NCI-H2081 treated with DMSO at 0.1 percent for 48 hours (cell line): ENCODE measurements at places on chromosomes 4 and X.
A peak's percentile ranks its signal among the peaks of the same experiment; 100 is the strongest.

- DNase-seq, result no peak
Observed at GRCh38 chr4:156100651-156101050, 147.0 kb upstream of the CTSO start.

DNA sequence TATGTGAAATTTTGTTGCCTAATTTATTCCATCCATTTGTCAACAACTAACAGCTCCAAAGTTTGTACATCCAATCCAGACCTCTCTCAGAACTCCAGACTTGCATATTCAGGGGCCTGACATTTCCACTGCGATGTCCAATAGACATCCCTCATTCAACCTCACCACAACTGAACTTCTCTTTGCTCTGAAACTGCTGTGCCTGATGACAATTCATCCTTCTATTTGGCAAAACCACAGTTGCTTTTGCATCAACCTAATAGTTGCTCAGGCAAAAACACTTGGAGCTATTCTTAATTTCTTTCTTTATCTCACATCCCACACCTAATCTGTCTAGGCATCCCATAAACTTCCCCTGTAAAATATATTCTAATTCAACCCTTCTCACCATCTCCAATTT, 56.5 kb downstream of the ANTXR2 start:
- DNase-seq, result no peak

GRCh38 chr4:54149323-54149722, 49.4 kb downstream of the GSX2 start:
- no peak for DNase-seq

GRCh38 chr4:109211671-109212070, 90.8 kb downstream of the COL25A1 start:
- DNase-seq, result no peak

DNA sequence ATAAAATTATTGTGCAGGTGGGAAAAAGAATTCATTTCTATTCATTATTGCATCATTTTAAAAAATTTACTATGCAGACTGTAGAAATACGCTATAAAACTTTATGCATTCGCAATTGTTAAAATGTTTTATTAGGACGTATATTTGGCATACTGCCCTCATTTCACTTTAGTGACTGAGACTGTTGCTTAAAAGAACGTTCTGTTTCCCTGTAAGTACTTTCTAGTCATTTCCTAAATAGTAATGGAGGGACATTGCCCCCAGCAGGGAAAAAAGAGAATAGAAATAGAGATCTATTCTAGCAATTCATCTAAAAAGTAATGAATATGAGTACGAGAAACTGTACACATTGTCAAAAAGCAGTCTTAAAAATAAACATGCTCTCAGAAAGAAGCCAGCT, 1295.8 kb upstream of the TENM3 start:
- DNase-seq, result peak; percentile 56

DNA sequence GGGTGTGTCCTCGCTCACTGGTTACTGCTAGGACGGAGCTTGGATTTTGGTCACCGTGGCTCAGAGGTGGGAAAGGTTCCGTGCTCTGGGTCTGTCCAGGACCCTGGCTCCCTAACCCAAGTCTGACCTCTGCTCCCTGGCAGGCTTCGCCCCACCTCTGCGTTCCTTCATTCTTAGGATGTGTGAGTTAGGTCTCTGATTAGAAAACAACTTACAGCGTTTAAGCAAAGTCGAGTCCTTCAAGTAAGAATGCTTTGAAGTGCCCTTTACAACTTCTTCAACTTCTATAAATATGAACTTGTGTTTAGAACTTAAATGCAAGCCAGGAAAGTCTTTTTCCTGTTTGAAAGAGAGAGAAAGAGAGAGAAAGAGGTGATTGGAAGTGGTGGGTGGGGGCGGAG, 891 bp downstream of the TLR2 start:
- no peak for DNase-seq

- DNase-seq, result no peak
Observed at GRCh38 chrX:131617182-131617581, 73.3 kb downstream of the OR13H1 start.

- no peak for DNase-seq
Observed at GRCh38 chr4:100360211-100360610, 157.6 kb downstream of the EMCN start.

GRCh38 chrX:106278951-106279350, 110.8 kb downstream of the PWWP3B start:
- DNase-seq, result no peak

DNA sequence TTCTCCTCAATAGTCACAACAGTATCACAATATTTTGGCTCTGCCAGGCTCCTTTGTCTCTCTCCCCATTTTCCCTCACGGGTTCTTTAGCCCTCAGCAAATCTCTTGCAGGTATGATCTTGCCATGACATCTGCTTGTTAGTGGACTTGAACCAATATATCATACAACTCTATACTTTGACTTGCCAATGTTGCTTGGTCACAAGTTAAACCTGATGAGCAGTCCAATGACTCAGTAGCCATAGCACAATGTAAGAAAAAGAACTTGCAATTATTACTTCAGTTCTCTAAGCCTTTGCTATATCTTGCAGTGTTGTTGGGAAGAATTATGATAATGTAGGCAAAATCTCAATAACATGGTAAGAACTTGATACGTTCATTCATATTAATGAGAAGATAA, 174.6 kb upstream of the NRK start:
- DNase-seq, result no peak

- DNase-seq, result no peak
Observed at GRCh38 chrX:103513476-103514108, 5.7 kb downstream of the RAB40A start.

DNA sequence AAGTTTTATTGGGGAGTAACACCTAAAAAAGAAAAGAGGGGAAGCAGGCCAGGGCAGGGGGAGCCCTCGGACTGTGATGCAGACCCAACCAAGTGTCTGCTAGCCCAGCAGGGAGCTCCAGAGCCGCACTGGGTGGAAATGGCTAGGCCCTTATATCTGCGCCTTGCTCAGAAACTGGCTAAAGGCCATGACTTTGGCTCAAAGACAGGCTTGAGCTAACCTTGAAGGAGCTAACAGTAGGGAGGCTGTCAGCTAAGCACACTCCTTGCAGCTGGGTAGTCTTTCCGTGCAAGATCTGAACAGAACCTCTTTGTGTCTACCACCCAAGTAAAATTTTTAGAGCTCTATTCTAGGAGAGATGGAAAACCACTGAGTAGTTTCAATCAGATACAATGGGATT, 43.0 kb downstream of the SEPSECS start:
- DNase-seq, result no peak

DNA sequence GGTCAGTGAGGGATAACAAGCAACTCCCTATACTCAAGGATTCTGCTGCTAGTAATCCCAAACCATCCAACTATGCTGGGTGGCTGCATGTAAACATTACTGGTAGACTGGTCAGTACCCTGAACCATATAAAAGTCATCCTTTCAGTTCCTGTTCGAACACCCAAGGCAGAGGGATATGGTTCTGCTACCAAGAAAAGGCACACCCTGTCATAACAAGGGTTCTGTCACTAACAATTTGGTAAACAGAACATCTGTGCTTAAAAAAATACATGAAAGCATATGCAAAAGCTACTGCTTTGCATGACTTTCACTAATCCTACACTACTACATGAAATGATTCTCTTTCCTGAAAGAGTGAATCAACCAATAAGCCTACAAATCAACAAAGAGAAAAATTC, 76.8 kb upstream of the MCF2 start:
- DNase-seq, result no peak

- DNase-seq, result no peak
Observed at GRCh38 chr4:113065629-113066028, 16.2 kb downstream of the ANK2 start.

- DNase-seq, result no peak
Observed at GRCh38 chrX:906586-906985, 276.0 kb downstream of the SHOX start.

- DNase-seq, result no peak
Observed at GRCh38 chr4:13704761-13705160, 77.2 kb upstream of the BOD1L1 start.

DNA sequence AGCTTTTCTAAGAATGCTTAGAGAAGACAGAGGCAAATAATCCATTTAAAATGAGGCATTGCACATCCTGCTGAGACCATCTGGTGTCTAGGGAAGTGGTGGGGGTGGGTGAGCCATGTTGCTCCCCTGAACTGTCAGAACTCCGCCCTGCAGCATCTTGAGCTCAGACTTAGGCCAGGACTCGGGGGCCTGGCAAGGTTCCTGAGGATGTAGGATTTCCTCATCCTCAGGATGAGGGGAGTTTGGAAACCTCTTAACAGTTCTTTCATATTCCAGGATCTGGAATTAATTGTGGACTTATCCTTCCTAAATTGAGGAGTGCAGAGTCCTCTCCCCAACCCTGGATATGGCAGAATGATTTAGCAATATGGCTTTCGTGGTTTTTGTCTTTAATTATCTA, 6.6 kb downstream of the TLL1 start:
- DNase-seq, result no peak

DNA sequence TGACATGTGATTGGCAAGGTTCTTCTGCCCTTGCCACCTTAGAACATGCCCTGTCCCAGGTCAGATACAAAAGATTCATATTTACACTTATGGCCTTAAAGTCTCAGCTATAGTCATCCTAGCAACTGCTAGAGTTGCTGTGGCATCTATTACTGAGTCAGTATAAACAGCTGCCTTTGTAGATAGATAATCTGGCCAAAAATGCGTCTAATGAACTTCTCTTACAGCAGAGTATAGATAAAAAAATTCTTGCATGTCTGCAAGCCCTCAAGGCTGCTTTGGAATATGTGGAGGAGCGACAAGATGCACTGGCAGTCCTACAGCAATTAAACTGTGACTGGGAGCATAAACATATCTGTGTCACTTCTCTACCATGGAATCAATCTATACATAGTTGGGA, 1209.7 kb upstream of the PABPC4L start:
- no peak for DNase-seq

GRCh38 chrX:14832151-14832550, 40.7 kb downstream of the FANCB start:
- no peak for DNase-seq

- DNase-seq, result no peak
Observed at GRCh38 chrX:50117476-50117875, 83.3 kb downstream of the AKAP4 start.

DNA sequence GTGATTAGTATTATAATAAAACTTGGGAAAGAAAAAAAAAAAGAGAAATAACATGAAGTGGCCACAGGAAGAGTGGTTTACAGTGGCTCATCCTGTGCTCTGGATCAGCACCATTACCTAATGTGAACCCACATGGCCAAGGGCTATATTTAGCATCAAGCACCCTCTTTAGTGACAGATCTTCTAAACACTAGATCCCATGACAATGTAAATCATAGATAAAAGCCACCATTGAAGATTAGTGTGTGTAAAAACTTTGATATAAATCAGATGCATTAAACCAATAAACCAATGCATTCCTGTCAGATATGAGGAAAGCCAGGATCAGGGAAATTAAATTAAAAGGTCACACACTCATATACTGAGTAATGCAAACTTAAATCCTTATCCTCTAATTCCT, 400.6 kb upstream of the MAGEB18 start:
- DNase-seq, result no peak

- DNase-seq, result no peak
Observed at GRCh38 chr4:74516303-74516702, 71.4 kb downstream of the AREG start.

GRCh38 chr4:52853351-52853750, 8.8 kb upstream of the RASL11B start:
- DNase-seq, result no peak

DNA sequence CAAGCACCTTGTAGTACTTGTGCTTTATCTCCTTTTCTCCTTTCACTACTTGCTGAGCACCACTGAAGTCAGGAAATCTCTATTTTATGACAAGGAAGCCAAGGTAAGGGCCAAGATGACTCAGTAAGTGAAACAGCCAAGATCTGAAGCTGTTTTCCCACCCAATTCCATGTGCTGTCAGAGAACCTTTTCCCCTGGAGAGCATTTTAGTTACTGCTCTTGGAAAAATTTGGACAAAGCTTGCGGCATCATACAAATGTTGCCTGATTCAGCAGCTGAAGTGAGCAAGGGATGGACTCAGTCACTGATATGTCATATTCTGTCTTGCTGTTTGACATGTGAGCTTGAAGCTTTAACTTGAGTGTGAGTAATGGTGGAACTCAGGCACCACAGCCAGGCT, 391.4 kb downstream of the RAB28 start:
- no peak for DNase-seq

DNA sequence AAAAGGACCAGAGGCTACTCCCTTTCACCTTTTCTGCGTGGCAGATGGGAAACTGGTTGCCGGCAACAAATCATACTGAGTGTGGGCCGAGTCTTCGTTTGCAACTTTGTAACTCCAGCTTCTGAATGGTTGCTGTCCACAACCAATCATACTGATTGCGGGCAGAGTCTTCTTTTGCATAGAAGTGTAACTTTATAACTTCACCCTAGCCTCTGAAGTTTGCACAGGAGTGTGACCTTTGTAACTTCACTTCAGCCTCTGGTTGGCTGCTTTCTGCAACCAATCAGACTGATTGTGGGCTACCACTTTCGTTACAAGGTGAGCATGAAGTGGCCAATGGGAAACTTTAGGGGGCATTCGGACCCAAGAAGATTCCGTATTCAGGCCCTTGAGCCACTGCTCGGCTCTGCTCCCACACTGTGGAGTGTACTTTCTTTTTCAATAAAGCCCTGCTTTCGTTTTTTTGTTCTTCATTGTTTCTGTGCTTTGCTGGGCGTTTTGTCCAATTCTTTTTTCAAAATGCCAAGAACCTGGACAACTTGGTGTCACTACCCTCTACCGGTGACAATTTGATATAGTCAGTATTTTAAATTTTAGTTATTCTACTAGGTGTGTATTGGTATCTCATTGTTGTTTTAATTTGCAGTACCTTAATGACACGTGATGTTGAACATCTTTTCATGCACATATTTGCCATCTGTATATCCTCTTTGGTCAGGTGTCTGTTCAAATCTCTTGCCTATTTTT, 9.0 kb upstream of the PAGE5 start:
- DNase-seq, result no peak

DNA sequence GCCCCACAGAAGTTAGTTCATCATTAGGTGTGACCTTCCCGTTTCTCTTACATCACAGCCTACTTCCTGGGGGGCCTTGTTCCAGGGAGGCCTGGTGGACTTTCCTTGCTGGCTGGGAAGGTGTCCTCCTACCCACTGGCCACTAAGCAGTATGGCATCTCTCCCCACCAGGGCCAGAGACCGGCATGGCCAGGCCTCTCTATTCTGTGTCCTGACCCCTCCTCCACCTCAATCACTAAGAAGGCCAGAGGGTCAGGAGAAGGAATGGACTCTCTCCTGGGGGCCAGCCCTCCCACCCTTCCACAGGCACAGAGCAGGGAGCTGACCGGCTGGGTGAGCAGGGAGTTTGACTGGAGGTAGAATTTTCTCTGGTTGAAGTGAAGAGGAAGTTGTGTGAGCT, 81.9 kb downstream of the PJA1 start:
- no peak for DNase-seq

DNA sequence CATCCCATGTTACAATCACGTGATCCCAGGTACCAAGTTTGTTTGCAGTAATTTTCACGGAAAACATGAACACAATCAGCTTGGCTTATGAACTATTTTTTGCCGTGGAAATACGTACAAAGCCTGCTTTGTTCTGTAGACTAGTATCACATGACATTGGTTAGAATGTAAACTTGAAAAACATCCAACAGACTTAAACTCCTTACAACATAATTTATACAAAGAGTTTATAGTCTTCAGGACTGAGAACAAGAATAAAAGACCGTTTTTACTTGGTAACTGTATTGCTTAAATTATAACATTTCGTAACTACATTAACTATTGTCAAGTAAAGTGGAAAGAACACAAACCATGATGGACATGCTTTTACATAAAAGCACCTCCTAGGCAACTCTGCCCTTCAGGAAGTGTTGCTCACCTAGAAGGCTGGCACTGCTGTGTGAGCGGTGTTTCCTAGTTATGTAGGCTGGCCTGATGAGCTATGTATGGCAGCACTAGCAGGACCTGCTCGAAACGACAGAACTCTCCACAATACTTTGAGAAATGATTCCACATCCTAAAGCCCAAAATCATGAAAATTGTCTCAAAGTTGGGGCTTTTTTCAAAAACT, 41.8 kb upstream of the WDR1 start:
- no peak for DNase-seq
